ENCODE measurements at places on chromosomes 2 and 18. TPM values are rescaled to one million over a fixed set of nuclear protein-coding genes. Genes with fewer than 3 reads are reported as not detected.

GRCh38 chr2:205311201-205311600 lies 371.1 kb upstream of the NRP2 start:
- DNase-seq = no peak
- H3K27ac ChIP-seq = no peak overlapping the region
- H3K36me3 ChIP-seq = no peaks in the 10 kb centered on the region

DNA sequence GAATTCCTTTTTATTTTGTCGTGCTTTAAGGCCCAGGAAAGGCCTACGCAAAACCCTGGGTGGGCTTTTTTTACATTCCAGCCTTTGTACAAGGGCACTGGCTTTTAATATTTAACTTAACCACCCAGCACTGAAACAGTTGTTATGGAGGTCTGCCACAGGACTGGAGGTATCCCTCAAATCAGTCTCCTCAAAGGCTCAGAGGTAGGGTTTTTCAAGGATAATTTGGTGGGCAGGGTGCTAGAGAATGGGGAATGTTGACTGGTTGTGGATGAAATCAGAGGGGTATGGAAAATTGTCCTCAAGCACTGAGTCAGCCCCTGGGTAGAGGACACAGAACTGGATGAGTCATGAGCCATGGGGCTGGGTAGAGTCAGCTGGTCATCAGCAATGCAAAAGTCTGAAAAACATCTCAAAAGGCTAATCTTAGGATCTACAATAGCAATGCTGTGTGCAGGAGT lies 443.1 kb downstream of the THSD7B start:
- no peaks in the 10 kb centered on the region for H3K36me3 ChIP-seq
- H3K4me3 ChIP-seq = no peak overlapping the region
- no peaks in the 10 kb centered on the region for H3K4me1 ChIP-seq

- DNase-seq = no peak
- H3K27me3 ChIP-seq = no peaks in the 10 kb centered on the region
- no peaks in the 10 kb centered on the region for H3K4me1 ChIP-seq
Observed at GRCh38 chr18:31162419-31162793, 250 bp downstream of the DSC1 start.

GRCh38 chr2:119699016-119699606 lies 20.1 kb downstream of the TMEM177 start:
- H3K4me3 ChIP-seq = no peak overlapping the region
- H3K27me3 ChIP-seq = peaks cover 4% of the 10 kb centered on the region
- no peak for DNase-seq
- no peak overlapping the region for H3K27ac ChIP-seq
- no peaks in the 10 kb centered on the region for H3K36me3 ChIP-seq
- peaks cover 11% of the 10 kb centered on the region for H3K4me1 ChIP-seq

The INHBB gene
- not detected for total RNA-seq

The CPO gene
- not detected for total RNA-seq

The SERPINB7 gene
- total RNA-seq = not detected
